ENCODE measurements at places on chromosomes 2 and 18.

DNA sequence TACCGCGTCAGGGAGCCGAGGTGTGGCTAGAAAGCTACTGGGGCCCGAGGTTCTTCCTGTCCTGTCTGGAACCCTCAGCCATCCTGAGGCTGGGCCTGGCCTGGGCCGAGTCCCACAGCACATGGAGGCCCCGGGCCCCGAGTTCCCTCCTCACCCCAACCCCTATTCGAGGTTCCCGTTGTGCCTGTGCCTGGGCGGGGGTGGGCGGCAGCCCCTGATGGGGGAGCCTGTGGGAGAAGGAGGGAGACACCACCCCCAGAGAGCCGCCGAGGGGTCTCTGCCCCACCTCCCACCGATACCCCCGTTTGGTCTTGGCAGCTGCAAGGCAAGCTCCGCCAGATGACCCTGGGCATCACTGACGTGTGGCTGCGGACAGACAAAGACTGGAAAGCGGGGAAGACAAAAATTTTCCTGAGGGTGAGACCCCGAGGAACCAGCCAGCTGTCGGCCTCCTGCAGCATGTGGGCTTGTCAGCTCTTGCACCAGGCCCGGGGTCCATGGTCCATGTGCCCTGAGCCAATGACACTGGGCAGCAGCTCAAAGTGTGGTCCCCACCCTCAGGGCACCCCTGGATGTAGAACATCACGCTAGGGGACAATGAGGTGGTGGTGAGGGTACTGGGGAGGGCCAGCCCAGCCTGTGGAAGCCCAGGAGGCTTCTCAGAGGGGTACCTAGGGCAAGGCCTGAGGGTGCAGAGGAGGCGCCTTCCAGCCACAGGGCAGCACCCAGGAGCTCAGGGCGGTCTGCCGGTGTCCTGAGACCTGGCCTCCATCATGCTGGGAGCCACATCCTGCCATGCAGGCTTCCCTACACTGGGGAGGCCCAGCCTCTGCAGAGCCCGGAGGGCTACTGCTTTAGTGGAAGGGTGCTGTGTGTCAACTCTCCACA is 52.5 kb upstream of the GPR17 start:
- no peak for DNase-seq

GRCh38 chr2:65228263-65228750 is 676 bp downstream of the ACTR2 start:
- no peak for DNase-seq

- no peak for DNase-seq
Measured at GRCh38 chr2:26978061-26978596, 7.7 kb downstream of the MAPRE3 start.

- DNase-seq: no peak
Measured at GRCh38 chr2:19141234-19142004, 217.0 kb downstream of the OSR1 start.

- no peak for DNase-seq
Measured at GRCh38 chr2:159853101-159853500, 55.1 kb upstream of the CD302 start.

DNA sequence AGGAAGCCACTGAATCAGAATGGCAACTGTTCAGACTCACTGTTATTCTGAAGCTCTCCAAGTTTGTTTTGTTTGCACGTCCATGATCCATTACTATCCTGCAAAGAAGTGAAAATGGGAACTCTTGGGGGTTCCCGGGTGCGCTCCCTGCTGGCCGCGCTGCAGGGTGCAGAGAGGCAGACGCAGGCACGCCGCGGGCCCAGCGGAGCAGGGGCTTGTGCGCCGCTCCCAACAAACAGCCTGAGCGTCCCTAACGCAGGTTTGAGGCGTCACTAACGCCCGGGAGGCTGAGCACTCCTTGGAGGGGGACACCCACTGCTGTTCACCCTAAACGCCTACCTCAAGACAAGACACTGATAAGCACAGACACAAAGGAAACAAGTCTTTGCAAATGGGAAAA is 14.3 kb upstream of the PIEZO2 start:
- DNase-seq: no peak

- no peak for DNase-seq
Measured at GRCh38 chr18:51739044-51739666, 541.7 kb upstream of the MEX3C start.

DNA sequence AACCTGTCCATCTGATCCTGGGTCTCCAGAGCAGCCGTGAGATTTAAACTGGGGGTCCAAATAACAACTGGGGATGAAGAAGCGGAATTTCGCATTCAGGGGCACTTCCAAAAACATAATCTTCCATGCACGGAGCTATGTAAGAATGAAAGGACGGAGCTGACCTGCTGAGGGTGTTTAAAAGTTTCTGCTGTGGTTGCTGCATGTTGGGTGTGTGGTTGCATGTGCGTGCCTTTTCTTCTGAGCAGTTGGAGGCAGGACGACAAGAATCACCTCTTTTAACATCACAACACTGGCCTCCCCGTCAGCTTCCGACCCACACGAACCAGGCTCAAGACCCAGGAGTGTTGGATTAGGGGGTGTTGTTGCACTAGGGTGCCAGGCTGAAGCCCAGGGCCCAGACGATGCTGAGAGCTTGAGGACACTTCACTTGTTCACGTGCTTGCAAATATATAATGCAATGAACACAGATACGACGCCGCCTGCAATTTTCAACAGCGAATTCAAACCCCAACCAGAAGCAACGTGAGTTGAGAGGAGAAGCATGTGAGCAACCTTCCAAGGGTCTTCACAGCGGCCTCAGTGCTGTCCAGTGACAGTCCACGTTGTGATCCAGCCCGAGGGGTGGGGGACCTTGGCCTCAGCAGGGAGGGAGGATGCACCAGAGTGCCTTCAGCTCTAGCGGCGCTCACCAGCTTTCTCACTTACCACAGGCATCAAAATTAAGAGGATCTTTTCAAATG is 76.0 kb upstream of the SALL3 start:
- DNase-seq: no peak

DNA sequence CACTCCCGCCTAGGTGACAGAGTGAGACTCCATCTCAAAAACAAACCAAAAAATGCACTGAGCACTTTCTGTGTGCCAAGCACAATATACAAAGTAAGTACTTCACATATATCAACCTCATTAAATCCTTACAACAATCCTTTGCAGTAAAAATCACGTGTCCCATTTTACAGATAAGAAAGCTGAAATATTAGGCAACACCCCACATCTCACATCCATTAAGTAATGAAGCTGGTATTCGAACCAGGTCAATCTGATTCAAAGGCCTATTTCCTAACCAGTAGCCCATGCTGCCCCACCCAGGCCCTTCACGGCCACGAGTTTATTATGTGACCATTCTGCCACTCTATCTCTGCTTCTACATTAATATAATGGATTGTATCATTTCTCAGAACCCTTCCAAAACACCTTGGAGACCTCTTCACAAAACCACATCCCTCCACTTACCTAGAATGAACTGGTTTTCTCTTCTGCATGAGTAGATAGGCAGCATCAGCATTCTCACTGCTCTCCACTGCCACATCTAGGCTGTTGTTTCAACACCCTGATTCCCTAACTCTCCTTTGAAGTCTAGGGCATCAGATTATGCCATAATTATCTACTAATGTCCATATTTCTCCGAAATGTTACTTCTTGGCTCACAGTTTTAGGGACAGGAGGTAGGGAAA is 3.1 kb upstream of the EXOC6B start:
- DNase-seq: no peak

DNA sequence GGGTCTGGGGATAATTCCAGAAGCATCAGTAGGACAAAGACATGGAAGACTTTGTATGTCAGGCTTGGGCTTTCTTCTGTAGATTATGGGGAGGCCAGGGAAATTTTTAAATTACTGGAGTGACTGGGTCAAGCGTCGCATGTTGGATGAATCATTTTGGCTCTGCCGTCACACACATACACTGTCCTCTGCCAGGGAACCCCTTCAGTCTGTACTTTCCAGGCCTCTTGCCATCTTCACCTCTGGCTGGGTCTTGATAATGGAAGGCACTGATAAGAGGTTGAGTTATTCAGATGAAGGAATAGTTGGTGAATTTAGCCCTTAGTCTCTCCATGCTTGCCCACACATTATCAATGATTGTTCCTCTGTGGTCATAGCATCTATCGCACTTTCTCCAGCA is 895.1 kb upstream of the CELF4 start:
- no peak for DNase-seq

GRCh38 chr18:29104671-29105070 is 927.7 kb upstream of the CDH2 start:
- no peak for DNase-seq

DNA sequence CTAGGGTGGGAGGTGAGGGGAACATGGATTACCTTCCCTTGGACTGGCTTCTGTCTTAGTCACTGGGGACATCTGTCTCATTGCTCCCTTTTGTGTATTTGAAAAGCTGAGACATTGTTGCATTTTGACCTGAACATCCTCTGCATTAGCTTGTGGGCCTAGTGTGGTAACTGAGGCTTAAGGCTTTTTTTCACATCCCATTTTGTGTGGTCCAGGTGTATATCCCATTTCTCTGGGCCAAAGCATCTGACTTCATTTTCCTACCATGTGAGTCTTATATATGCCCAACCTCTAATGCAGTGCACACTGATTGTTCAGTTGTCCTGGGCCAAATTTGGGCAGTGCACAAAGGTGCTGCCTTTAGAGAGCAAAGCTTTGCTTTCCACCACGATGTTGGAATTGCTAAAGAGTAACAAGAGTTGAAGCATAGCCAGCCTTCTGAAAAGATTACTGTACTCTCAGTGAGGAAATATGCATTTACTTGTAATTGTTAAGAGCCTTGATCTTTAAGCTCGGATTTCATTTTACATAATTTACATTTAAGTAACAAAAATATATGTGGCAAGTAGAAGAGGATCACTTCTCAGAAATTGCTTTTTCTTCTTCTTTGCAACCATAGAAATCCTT is 13.3 kb downstream of the PRKCE start:
- DNase-seq: no peak

DNA sequence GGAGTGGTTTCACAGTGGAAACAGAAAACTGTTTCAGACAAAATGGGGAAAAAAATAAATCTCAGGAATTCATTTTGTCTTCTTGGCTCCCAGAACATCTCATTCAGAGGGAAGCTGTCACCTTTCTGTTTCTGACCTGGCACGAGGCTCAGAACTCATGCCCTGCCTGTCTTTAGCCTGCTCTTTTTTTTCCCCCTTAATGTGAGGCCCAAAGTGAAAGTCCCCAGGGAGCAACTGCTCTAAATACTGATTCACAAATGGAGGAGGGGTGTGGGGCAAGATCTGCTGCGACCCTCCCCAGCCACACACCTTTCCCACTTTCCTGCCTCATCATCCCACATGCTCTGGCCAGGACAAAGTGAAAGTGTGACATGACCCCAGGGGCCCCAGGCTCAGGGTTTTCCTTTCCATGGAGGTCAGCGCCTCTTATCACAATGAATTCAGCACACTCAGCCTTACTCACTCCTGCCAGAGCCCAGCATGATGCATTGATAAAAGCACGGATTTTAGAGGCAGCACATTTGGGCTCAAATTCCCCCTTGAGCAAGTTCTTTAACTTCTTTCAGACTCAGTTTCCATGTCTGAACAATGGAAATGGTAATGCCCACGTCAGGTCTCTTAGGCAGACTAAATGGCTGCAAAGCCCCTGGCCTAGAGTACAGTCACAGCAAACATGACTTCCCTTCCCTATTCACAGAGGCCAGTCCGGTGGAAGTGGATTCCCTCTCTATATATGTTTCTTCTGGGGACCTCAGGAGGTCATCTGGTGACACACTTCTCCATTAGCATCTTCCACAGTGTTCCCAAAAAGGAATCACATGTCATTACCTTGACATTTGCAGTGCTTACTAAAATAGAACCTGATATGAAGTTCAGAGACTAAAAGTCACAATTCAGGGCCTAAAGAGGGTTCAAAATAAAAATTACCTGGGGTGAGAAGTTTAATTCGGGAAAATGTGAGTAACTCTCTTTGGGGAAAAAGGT is 55.3 kb upstream of the TMEM163 start:
- DNase-seq: no peak

DNA sequence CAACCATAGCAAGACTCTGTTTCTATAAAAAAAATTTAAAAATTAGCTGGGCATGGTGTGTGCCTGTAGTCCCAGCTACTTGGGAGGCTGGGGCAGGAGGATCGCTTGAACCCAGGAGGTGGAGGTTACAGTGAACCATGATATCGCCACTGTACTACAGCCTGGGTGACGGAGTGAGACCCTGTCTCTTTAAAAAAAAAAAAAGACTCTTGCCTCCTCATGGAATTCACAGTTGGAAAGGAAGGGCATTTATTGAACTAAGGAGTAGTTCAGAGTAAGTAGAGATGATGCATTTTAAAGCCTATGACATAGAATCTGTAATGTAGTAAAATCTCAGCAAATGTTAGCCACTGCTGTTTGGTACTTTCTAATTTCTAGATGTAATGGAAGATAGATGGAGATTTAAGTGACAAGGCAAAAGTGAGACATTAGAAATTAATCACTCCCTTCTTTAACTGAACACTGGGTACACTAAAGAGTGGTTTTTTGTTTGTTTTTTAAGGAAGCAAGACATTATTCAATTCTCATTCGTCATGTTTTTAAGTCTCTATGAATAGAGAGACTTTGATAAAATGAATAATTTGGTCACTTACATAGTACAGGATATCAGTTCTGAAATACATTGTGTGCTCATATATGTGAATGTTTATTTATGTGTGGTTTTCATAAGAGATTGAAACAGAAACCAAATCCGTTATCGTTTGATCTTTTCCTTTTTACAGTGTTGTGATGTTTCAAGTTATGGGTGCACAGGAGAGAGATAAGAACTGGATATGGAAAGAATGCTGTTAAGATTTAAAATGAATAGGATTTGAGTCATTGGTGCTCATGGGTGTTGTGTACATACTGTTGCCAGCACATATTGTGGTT is 186.1 kb upstream of the STON1 start:
- DNase-seq: no peak

- DNase-seq: no peak
Measured at GRCh38 chr2:99602476-99602875, 112.7 kb upstream of the REV1 start.

GRCh38 chr2:154945984-154946383 is 247.5 kb downstream of the KCNJ3 start:
- no peak for DNase-seq

- DNase-seq: no peak
Measured at GRCh38 chr2:136248242-136248641, 130.3 kb upstream of the CXCR4 start.

- no peak for DNase-seq
Measured at GRCh38 chr2:181407171-181407570, 50.0 kb upstream of the ITGA4 start.

DNA sequence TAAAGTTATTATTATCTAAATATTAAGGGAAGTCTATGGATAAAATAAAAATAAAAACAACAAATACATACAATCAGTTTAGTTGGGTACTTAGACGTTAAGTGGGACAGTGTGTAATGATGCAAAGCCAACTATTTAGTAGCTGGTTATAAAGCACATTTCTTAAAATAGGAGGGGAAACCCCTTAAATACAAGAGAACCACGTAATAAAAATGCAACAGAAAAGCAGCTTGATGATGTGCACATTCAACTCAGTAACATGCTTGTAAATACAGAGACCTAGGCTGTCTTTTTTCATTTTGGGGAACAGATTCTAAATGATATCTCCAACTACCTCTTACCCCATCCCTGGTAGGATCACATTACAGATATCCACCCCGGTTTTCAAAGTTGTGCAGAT is 134.3 kb upstream of the AQP4 start:
- no peak for DNase-seq

- DNase-seq: no peak
Measured at GRCh38 chr18:25534401-25534800, 182.4 kb upstream of the ZNF521 start.
